ENCODE measurements at places on chromosomes 11 and 22.

- no peak for DNase-seq
Measured at GRCh38 chr11:76850815-76851214, 9.9 kb upstream of the ACER3 start.

GRCh38 chr22:39839204-39839603, 54.4 kb downstream of the ENTHD1 start:
- DNase-seq, result no peak

- DNase-seq, result no peak
Measured at GRCh38 chr11:112925516-112926310, 35.5 kb upstream of the NCAM1 start.

DNA sequence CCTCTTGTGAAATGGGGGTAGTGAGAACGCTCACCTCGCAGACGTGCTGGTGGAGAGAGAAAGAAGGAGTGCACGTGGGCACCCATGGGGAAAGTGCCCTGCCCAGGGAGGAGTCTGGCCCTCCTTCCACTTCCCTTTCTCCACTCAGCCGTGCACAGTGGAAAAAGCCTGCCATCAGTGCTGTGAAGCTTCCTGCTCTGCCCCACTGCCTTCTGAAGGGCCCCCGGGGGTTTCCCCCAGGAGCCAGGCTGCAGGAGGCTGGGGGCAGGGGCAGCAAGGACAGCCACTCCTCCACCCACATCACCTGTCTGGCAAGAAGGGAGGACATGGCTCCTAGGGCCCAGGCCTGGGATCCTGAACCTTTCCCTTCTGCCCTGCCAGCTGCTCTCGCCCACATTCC, 7.6 kb downstream of the TP53I11 start:
- no peak for DNase-seq

GRCh38 chr11:119461229-119461963, 38.4 kb upstream of the THY1 start:
- no peak for DNase-seq

GRCh38 chr22:41856469-41856868, 23.6 kb downstream of the SREBF2 start:
- DNase-seq, result no peak

DNA sequence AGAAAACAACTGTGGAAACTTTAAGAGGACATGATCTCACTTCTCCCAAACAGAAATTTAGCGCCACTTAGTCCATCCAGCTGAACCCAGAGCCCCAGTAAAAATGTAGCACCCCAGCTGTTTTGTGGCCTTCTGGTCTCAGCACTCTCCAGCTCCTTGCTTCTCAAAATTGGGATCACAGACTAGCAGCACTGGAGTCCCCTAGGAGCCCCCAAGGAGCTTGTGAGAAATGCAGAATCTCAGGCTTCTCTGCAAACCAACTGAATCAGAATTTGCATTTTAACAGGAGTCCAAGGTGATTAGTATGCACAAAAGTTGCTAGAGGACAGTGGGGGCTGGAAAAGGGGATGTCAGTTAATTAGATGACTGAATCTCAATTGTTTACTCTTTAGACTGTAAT, 89.8 kb upstream of the FIBIN start:
- DNase-seq, result peak; percentile 63

GRCh38 chr11:21053466-21053865, 384.1 kb downstream of the NELL1 start:
- DNase-seq, result no peak

GRCh38 chr11:103397369-103397768, 288.1 kb downstream of the DYNC2H1 start:
- DNase-seq, result no peak

DNA sequence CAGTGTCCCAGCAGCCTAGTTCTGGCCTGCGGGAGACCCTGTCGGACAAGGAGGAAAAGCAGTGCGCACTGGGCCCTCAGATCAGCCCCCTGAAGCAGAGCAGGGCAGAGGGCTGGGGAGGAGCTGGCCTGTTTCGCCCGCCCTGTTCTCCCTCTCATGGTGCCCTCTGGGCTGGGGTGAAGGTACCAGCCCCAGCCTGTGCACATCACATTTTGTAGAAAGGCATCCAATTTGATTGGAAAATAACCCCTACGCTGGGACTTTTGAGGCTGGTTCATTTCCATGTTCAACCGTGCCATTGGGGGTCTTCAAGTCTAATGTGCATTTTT, 832 bp upstream of the NAP1L4 start:
- no peak for DNase-seq

- DNase-seq, result no peak
Measured at GRCh38 chr11:65043881-65044501, 3.0 kb downstream of the SAC3D1 start.

GRCh38 chr11:110490886-110491285, 61.1 kb downstream of the FDX1 start:
- DNase-seq, result no peak

GRCh38 chr22:45196926-45197605, 33.3 kb downstream of the NUP50 start:
- no peak for DNase-seq

DNA sequence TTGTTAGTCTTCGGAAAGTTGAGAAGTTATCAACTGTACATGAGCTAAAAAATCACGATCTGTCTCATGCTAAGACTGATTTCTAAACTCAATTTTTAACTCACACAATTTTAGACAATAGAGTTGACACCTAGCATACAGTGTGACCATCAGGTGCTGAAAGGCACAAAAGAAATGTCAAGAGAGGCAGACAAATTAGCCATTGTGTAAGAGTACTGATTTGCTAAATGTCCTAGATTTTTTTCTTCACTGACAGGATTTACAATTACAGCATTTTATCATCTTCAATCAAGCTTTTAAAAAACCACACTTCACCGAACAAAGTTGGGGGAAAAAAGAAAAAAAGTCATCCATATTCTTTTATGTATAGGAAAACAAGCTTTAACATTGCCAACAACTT, 7.0 kb downstream of the LGR4 start:
- no peak for DNase-seq

DNA sequence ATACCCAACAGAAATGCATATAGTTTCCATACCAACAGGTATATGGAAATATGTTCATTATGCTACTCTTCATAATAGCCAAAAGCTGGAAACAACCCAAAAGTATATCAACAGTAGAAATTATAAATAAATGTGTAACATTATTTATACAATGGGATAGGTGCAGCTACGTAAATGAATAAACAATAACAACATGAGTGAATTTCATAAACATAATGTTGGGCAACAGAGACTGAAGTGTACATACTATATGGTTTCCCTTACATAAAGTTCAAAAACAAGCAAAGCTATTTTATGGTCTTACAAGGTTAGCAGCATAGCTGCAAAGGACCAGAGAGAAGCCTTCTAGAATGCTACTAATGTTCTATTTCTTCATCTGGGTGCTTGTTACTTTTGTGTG, 305.0 kb downstream of the INSC start:
- DNase-seq, result no peak

- DNase-seq, result no peak
Measured at GRCh38 chr11:134589129-134589528, 177.1 kb upstream of the B3GAT1 start.

GRCh38 chr22:45172881-45173585, 9.3 kb downstream of the NUP50 start:
- DNase-seq, result no peak

- peak; percentile 75 for DNase-seq
Measured at GRCh38 chr11:133830931-133831907, 14.1 kb downstream of the SPATA19 start.

DNA sequence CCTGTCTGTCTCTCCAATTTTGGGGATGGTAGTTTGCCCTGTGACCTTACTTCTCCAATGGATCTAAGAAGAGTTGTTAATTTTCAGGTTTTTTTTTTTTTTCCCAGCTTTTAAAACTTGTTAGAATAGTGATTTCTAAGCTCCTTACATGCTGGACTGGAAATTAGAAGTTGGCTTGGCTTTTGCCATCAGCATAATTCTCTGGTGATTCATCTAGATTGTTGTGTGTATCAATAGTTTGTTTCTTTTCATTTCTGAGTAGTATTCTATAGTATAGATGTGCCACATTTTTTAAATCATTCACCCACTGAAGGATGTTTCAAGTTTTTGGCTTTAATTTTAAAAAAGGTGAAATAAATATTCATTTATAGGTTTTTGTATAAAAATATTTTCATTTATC, 51.4 kb downstream of the ADAMTS15 start:
- DNase-seq, result no peak

DNA sequence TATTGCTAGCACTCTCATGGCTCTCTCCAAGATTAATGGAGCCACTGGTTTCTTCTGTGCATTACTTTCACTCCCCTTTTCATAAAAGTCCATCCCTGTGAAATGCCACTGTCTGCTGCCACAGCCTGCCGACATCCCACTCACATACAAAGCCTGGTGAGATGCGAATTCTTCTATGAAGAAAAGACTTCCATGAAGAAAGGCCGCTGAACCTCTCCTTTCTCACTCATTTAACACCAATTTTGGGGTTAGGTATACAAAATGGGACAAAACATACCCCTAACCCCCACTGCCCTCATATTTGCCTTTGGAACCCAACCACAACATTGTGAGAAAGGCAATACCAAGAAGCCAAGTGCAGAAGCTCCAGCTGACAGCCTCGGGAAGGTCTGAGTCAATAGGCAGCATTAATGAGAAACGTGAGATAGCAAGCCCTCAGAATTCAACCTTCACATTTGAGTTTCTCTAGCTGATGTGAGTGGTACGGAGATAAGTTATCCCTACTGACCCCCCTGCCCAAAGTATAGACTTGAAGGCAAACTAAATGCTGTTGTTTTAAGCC, 156.4 kb downstream of the ATG16L2 start:
- no peak for DNase-seq

DNA sequence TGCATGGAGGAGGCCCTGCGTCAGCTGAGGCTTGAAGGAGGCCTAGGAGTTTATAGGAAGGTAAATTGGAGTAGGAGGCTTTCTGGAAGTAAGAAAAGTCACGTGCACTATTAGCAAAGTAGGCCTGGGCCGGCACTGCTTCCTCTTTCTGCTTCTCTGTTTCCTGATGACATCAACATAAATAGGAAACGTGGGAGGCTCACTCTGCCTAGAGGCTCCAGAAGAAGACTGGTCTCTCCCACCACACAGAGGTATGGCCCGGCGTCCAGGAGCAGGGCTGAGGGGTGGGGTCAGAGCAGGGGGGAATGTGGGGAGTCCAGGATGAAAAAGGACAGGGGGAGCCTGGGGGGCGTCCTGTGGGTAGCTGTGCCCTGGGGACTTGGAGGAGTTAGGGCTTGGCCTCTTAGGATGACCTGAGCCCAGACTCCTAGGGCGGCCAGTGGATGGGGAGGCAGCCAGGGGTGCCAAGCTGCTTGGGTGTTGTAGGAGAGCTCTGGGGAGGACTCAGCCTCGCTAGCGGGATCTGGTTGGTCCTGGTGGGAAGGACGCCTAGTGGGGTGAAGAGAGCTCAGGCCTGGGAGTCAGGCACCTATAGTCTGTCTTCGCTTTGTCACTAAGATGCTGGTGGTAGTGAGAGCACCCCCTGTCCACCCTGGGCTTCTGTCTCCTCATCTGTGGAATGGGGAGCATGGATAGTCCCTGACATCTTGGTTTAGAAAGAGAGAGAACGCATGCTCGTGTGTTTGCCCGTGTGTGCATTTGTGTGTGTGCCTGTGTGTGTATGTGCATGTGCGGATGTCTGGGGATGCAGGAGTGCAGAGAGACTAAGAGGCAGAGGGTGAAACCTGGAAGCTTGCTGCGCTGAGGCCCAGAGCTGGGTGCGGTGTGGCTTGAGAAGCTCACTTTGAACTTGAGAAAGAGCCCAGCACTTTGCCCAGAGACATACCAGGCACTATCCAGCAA, at the start of gene CSF2RB:
Gene CSF2RB (plus strand): TSS at position 202 of the 963 bp plus-strand sequence. CDS start 8,580 bp downstream, outside the sequence.
- peak; percentile 44 for DNase-seq

DNA sequence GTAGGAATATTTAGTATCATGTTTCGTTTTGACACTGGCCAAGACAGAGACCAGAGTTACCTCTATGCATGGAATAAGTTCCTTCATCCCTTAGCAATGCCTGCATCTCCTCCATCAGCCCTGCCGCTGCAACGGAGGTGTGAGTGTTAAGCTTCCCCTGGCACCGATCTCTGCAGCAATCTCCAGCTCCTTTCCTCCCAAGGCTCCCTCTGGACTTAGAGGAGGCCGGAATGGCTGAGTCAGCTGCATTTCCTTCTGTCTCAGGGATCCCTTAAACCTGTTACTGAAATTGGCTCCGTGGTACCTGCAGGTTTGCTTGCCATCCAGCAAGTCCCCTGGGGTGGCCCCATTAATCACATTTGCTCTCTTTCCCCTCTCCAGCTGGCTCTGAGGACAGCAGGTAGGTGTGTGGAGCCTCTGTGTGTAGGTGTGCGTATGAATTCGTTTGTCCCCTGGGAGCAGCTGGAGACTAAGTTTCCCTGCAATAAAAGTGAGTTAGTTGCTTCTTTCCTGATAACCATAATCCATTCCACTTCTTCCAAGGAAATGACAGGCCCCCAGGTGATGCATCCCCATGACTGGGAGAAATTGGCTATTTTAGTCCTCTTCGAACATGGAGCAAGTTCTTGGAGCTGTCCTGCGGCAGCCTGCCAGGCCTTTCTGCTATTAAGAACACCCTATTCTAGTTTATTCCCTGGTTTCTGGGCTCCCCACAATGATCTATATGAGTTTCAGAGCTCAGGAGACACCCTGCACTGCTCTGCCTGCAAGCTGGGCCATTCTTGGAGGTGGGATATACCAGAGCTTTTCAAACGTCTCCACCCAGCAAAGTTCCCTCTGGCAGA, 457.2 kb upstream of the CADM1 start:
- peak; percentile 58 for DNase-seq

- DNase-seq, result peak; percentile 45
Measured at GRCh38 chr11:64224151-64224890, 1.7 kb downstream of the TRPT1 start.

DNA sequence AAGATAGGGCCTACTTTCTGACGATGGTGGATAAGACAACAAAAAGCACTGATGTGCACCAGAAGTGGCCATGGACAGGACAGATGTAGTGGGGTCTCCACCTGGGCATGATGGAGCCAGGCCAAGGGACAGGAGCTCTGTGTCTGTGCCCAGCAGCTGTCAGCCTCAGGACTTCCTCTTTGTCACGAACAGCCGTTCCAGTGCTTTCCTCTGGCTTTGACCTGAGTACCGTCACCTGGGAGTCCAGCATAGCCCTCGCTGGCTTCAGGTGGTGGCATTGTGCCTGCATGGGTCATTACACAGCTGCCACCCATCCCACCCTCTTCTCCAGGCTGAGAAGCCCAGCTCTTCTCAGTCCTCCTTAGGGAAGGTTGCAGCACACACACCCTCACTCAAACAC, 137.8 kb downstream of the GRIK4 start:
- no peak for DNase-seq

GRCh38 chr11:33582636-33583325, 117.8 kb downstream of the C11orf91 start:
- no peak for DNase-seq

DNA sequence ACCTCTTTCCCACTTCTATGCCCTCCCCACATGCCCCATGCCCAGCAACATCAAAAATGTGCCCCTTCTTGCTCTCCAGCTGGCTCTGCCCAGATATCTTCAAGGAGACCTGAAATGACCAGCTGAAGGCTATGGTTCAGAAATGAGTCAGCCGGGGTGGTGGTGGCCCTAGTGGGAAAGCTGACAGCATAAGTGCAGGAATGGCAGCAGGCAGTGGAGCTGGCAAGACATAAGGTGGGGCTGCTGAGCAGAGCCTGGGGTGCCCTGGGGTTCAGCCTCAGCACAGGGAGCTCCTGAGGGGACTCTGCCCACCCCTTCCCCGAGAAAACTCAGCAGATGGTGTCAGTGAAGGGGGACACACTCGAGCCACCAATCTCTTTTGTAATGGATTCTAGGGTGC, 593.4 kb downstream of the BUD13 start:
- peak; percentile 37 for DNase-seq
